ENCODE measurements at places on chromosomes 6 and 20.
A peak's percentile ranks its signal among the peaks of the same experiment; 100 is the strongest.

DNA sequence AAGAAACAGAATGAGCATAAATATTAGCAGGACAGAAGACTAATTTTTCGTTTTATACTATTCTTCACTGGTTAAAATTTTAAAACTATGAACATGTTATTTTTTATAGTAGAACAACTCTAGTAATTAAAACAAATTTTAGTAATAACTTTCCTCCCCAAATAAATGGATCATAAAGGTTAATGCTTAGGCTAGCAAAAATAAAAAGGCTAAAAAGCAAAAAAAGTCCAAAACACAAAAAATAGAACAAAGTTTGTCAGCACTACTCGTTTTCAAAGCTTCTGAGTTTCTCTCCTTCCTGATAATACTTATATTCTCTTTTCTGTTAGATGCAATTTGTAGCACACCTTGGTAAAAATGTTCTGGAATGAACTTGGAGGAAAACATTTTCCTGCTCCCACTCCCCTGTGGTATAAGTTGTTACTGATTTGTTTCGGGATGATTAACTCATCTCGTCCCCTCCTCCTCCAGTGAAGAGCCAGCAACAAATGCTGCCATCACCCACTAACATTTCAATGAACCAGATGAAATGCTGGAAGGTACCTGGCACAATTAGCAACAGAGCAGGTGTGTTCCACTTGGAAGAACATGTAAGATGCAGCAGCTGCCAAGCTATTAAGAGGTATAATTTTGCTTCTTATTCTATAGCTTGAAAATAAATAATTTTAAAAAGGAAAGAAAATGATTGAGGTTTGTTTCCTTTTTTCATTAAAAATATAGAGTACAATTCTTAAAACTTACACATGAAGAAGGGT is 130.5 kb downstream of the MYB start:
- no peak for DNase-seq

DNA sequence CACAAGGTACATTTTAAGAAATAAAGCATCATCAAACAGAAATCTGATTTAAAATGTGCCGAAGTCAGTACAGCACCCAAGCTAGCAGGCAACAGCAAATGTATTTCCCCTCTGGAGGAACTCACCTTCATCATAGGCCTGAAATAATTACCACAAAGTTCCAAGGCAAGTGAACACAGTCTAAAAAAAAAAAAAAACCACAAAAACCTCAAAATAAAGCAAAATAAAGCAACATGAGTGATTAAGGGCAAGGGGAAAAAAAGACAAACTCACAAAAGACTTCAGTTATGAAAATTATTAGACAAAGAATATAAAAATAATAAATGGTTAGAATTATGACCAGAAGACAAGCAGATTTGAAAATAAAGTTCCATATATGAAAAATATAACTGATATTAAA is 10.4 kb downstream of the GPR63 start:
- no peak for DNase-seq

DNA sequence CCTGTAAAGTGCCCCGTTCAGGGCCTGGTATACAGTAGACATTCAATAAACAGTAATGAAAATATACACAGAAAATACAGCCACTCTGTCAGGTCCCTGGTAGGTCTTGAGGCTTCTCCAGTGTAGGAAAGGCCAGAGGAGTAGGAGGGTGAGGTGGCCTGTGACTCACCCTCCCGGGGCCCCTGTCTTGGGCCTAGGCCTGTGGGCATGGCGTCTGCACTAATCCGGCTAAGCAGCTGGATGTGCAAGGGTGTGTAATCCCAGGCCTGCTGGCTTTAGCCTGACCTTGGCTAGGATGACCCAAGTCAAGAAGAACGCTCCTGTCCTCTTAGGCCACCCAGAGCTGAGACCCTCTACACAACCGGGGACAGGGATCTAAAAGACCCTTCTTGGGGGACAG is 84.9 kb downstream of the KCNB1 start:
- no peak for DNase-seq

DNA sequence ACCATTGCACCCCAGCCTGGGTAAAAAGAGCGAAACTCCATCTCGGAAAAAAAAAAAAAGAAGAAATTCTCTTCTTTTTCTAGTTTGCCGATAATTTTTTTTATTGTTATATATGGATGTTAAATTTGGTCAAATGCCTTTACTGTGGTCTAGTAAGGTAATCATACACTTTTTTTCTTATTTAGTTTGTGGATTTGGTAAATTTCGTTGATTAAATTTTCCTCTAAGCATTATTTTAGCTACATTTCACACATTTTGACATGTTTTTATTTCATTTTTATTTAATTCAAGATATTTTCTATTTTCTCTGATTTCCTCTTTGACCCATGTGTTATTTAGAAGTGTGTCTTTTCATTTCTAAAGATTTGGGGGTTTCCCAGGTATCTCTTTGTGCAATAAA is 18.0 kb upstream of the ELOVL2 start:
- no peak for DNase-seq

DNA sequence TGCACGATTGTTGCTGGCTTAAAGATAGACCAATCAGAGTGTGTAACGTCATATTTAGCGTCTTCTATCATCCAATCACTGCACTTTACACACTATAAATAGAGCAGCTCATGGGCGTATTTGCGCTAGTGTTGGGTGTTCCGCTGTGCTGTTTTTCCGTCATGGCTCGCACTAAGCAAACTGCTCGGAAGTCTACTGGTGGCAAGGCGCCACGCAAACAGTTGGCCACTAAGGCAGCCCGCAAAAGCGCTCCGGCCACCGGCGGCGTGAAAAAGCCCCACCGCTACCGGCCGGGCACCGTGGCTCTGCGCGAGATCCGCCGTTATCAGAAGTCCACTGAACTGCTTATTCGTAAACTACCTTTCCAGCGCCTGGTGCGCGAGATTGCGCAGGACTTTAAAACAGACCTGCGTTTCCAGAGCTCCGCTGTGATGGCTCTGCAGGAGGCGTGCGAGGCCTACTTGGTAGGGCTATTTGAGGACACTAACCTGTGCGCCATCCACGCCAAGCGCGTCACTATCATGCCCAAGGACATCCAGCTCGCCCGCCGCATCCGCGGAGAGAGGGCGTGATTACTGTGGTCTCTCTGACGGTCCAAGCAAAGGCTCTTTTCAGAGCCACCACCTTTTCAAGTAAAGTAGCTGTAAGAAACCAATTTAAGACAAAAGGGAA is 57.9 kb downstream of the TRIM38 start:
- DNase-seq = peak; percentile 89

DNA sequence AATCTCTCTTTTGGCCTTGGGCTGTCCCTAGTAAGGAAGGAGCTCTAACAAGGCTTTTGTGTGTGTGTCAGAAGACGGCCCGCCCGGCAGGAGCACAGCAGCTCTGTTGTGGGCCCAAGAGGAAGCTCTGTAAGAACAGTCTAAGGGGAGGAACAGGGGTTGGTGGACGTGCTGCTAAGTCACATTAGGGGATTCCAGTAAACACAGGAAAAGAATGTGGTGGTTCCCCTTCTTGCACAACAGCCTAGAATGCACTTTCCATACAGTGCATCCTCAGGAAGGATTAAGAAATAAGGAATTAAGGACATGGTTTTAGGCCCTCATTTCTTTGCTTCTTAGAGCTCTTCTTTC is 114.5 kb downstream of the RNF144B start:
- no peak for DNase-seq

- DNase-seq = no peak
Measured at GRCh38 chr6:71420095-71420692, 131.6 kb downstream of the OGFRL1 start.

DNA sequence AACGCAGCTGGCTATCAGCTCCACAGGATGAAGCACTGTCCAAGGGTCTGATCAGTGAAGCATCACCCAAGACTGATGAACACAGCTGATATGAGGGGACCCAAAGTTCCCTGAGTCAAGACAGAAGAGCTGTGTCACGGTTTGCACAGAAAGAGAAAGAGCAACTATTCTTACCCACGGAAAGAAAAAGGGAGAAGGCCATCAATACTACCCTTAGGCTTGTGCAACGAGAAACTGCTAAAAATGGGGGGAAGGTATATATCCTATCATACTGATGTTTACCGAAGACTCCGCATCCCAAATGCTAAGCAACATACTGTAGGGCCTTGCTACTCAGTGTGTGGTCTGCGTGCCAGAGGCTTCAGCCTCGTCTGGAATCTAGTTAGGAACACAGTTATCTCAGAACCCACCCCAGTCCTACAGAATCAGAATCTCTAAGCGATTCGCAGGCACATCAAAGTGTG is 665 bp downstream of the FASTKD5 start:
- no peak for DNase-seq

DNA sequence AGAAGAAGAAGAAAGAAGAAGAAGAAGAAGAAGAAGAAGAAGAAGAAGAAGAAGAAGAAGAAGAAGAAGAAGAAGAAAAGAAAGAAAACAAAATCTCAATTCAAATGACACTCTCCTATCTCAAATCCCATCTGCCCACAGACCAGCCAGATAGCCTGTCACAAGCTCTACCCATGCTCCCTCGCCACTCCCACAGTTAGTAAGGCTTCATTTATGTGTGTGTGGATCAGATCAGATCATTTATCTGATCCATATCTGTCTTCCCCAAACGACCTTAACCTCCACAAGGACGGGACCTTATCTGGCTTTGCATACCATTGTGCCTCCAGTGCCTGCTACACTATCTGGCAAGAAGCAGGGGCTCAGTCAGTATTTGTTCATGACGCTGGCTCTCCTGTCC is 81.9 kb upstream of the RREB1 start:
- DNase-seq = no peak

GRCh38 chr6:149482545-149483333 is 2.1 kb downstream of the ZC3H12D start:
- DNase-seq = no peak

GRCh38 chr6:27870291-27870870 is 41.8 kb downstream of the OR2B2 start:
- DNase-seq = no peak

- DNase-seq = no peak
Measured at GRCh38 chr20:11769825-11770224, 147.9 kb upstream of the BTBD3 start.

DNA sequence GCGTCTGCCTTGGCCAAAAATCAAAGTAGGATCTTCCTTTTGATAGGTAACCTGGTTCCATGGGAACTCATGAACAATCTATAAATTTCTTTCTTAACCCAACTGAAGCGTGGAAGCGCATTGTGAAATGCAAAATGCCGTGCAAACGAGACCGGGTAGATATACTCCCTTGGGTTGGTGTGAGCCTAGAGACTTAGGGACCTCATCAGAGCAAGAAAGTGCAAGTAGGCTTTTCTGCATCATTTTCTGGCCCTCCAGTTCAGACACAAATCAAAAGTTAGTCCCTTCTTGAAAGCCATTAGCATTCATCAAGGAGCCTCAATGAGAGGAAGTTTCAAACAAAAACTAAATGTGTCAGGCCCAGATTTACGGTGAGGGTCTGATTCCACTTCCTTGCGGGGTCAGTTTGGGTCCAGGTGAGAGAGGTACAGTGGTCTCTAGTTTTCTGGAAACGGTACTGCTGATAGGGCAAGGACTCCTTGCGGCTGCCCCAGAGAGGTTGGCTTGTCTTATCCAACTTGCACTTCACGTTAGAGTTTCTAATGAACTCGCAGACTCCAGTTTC is 5.3 kb upstream of the ZNF184 start:
- no peak for DNase-seq

GRCh38 chr6:2756241-2756640 is 5.5 kb upstream of the MYLK4 start:
- no peak for DNase-seq

- DNase-seq = no peak
Measured at GRCh38 chr6:30727920-30728553, 7.9 kb downstream of the TUBB start.

DNA sequence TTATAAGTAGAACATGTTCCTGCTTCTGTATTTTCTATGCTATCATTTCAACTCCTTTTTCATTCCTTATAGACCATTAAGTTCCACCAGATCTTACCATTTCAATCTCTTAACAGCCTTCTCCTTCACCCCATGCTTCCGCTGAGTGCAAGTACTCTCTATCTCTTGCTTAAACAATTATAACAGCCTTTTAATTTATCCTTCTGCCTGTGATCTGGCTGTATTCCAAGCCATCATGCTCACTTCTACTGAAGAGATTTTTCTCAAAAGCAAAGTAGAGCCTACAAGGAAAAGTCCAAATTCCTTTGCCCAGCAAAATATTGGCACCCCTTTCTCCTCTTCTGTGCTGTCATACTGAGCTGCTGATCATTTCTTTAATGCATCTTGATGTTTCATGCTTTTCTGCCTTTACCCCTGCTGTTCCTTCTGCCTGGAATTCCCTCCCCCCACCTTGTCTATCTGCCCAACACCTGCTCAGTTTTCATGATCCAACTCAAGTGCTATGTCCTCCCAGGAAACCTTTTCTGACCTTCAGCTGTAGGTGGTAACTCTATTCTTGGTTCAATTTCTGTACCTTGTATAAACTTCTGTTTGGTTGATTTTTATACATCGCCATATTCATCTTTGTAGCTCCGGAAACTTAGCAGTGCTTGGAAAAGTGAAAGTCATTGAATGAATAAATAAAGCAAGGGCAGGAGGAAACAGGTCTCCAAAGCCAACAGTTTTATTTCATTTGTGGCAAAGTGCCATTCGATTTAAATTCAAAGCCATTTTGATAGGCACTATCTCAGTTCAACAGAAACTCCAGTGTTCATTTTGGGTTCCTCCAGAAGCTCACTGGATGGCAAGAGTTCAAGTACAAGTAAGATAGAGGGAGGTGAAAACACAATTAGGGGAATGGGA is 10.5 kb upstream of the BMP2 start:
- no peak for DNase-seq

DNA sequence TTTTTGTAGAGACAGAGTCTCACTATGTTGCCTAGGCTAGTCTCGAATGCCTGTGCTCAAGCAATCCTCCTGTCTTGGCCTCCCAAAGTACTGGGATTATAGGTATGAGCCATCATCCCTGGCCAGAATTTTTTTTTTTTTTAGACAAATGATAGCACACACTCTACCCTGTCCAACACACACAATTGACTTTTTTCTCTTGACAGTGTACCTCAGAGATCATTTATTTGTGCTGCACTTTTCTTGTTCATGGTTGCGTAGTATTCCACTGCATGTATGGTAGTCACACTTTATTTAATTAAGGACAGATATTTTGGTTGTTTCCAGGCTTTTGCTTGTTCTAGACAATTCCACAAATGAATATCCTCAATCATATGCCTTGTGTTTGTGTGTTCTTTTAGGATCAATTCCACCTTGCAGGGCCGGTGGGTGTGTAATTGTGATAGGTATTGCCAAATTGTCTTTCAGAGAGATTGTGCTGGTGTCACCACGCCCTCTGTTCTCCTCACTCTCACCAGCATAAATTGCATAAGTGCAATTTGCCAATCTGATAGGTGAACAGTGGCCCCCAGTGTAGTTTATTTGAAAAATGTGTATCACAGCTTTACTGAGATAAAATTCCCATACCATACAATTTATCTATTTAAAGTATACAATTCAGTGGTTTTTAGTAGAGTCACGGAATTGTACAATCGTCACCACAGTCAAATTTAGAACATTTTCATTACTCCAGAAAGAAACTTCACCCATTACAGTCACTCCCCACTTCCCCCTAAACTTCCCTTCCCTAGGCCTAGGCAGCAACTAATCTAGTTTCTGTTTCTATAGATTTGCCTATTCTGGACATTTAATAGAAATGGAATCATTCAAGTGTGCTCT is 20.1 kb downstream of the SRC start:
- DNase-seq = no peak

- DNase-seq = no peak
Measured at GRCh38 chr20:21301940-21302663, 1.0 kb upstream of the XRN2 start.

- no peak for DNase-seq
Measured at GRCh38 chr6:104506429-104506828, 353.3 kb downstream of the HACE1 start.

GRCh38 chr6:35919827-35920751 is 809 bp downstream of the SRPK1 start:
- DNase-seq = peak; percentile 25

Measured in CD8-positive, alpha-beta memory T cell (primary cell).